ENCODE measurements at places on chromosomes 1 and 21.

- DNase-seq = peak; percentile 86
Measured at GRCh38 chr1:155981266-155982088, 3.1 kb upstream of the ARHGEF2 start.

- DNase-seq = no peak
Measured at GRCh38 chr1:119895102-119895501, 1.2 kb downstream of the ADAM30 start.

DNA sequence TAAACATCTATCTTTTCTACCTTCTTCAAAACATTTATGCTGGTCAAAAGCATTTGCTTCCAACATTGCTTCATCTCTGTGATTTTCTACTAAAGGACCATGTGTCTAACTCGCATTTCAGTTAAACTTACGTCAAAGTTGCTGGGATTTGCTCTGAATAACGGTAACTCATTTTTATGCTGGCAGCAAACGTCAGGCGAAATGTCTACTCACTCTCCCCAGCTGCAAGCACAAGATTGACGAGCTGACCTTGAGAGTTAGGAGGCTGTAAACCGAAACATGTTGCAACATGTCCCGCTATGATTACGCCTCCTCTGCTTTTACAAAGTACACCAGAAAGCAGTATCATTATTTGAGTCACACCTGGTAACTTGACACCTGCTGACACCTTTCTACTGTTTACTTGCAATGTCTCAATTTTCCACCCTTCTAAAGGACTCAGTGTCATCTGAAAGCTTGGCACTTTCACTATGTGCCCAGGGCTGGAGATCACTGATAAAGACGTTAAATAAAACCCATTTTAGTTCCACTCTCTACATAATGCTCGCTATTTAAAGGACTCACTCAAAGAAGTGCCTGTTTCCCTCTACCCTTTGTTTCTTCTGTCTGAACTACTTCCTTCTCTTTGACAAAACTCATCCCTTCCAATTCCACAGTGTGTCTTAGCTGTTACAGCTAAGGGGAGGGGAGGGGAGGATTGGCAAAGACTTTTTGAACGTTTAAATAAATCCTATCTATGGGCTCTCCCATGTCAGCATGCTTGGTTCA lies 111.9 kb downstream of the PTPN14 start:
- peak; percentile 74 for DNase-seq

GRCh38 chr1:76868154-76868882 lies 1.0 kb downstream of the ST6GALNAC5 start:
- peak; percentile 51 for DNase-seq

DNA sequence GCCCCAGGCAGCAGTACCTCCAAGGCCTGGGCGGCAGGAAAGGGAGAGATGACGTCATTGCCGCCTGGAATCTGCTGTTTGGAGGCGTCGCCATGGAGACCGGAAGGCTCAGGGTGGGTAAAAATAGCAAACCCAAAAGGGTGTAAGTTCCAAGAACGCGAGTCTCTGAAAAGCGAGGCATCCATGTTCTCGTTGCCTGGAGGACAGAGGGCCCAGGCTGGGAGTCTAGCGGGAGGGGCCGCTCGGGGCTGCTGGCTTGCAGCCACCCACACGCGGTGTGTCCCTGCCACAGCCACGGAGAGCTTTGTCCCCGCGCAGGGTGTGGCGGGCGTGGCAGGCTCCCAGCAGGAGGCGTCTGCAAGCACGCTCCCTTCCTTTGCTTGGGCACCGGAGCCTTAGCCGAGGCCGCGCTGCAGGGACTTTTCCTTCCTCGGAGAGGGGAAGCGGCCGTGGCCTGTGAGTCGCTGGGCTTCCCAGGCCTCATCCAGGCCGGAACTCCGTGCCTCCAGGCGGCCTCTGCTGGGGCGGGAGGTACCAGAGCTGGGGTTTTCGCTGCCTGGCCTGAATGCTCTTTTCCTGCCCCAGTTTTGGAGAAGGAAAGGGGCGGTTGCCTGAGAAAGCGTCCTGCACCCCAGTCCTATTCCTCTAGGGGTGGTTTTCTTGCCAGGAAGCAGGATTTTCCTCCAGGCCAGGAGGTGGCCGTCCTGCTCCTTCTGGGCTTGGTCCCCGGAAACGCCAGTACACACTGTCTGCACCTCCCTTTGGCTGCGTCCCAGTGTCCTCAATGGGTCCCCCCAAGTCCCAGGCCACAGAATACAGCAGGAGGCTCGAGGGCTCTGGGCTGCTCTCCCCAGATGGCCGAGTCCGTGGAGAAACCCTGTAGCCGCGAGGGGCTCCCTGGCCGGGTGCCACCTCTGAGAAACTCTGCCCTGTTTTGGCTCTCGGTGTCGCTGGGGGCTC lies 15.3 kb upstream of the SKI start:
- peak; percentile 85 for DNase-seq

- peak; percentile 7 for DNase-seq
Measured at GRCh38 chr1:18486195-18486594, 5.5 kb downstream of the KLHDC7A start.

DNA sequence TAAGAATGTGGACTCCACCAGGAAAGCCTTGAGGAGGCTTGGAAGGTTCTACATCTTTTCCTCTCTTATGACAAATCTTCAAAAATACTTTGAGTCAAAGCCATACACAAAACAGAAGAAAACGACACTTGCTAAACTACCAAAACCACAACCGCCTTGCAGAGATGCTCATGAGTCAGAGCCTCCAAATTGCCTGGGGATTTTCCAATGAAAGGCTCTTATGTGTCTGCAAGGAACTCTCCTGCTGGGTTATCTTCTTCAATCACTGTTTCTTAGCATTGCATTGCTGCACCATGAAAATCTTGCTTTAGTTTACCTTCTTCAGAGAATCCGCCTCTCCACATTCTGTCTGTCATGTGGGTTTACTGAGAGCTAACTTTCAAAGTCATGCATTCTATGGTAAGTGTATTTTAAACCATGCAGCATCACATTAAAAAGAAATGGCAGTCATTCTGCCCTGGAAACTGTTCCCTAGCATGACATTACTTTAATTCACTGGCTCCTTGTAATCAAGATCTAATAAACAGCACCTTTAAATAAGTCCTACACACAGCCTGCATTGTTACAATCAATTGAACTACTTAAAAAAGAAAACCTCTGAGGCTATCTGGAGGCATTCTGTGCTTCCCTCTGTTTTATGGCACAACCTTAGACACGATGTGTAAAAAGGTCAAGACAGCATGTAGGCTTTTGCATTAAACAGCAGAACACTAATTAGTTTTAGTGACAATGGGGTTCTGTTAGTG lies 210.0 kb upstream of the FOXD3 start:
- DNase-seq = no peak

DNA sequence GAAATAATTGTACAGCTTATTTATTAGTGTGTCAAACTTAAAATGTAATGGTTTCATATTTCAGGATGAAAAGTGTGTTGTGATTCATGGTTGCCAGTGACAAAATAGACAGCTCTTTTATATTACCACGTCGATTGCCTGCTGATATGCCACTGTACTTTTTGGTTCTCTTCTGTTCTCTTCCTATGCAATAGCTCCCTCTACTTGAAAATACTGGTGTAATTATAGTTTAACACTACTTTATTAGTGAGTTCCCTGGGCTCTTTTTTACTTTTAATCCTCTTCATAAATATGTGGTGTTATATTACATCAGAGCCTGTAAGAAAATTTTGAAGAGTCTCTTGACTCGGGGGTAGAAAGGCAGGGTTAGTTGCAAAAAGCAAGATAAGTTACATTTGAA lies 111.3 kb downstream of the PATJ start:
- peak; percentile 67 for DNase-seq

DNA sequence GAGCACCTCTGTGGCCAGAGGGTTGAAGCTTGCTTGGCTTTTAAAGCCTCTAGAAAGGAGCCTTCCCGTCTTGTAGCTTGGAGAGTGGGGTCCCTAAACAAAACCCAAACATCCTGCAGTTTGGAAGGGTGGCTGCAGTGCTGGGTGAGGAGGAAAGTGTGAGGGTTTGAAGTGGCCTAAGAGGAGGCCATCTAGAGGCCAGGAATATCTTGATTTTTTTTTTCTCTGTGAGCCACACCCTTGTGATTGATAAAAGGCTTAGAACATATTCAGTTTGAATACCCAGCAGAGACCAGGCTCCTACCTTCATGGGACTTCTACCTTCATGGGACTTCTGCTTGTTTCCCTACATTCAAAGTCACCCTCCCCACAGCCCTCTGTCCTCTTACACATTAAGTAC lies 37.3 kb upstream of the PIGV start:
- peak; percentile 42 for DNase-seq
